ENCODE measurements at places on chromosomes 6 and 20. TPM values are rescaled to one million over a fixed set of nuclear protein-coding genes. Genes with fewer than 3 reads are reported as not detected.

Gene OGFRL1
- 4.2 TPM for total RNA-seq

Gene CD2AP
- 27.3 TPM for total RNA-seq

Gene COL11A2
- 0.61 TPM for total RNA-seq

Gene USP49
- 5.3 TPM for total RNA-seq

Gene NRSN1
- not detected for total RNA-seq

Gene RSPH9
- total RNA-seq: not detected

Gene DPPA5
- not detected for total RNA-seq

Gene PACRG
- total RNA-seq: 0.36 TPM

Gene SRC
- 6.4 TPM for total RNA-seq

- H3K4me3 ChIP-seq: no peak overlapping the region
- H3K27ac ChIP-seq: no peak overlapping the region
- no peaks in the 10 kb centered on the region for H3K4me1 ChIP-seq
These were observed 148.4 kb downstream of the SYCP2 start for GRCh38 chr20:59784791-59785668.

DNA sequence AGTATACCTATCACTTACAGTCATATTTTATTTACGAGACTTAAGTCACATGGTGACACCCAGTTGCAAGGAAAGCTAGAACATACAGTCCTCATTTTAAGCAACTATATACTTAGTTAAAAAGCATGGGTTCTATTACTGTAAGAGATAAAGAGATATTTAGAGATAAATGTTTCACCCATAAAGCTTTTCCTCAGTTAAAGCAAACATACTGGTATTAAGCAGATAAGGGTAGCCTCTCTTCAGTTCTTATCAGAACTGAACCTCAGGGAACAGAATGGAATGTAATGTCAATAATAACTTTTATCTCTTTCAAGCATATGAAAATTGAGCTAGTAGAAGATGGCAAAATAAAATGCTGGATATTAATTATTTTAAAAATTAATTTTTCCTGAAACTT, 9.9 kb upstream of the ASCC3 start:
- H3K4me3 ChIP-seq: no peak overlapping the region
- no peaks in the 10 kb centered on the region for H3K36me3 ChIP-seq
- no peaks in the 10 kb centered on the region for H3K27me3 ChIP-seq
- H3K27ac ChIP-seq: no peak overlapping the region
- no peak for DNase-seq
- no peaks in the 10 kb centered on the region for H3K4me1 ChIP-seq

DNA sequence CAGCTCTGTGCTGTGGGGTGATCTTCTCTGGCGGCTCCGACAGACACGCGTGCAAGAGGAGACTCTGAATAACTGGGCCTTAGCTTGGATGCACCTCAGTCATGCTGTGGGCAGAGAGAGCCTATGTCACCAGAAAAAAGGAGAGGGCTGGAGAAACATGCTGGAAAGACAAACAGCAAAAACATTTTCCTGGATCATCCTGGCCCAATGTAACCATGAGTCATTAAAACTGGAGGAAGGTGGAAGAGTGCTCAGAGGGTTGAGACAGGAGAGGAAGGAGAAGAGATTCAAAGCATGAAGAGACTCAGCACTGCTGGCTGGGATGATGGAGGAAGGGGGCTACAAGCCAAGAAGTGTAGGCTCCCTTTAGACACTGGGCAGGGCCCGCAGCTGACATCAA, 292.0 kb downstream of the CDH26 start:
- H3K27ac ChIP-seq: no peak overlapping the region
- no peak for DNase-seq
- no peaks in the 10 kb centered on the region for H3K4me1 ChIP-seq

DNA sequence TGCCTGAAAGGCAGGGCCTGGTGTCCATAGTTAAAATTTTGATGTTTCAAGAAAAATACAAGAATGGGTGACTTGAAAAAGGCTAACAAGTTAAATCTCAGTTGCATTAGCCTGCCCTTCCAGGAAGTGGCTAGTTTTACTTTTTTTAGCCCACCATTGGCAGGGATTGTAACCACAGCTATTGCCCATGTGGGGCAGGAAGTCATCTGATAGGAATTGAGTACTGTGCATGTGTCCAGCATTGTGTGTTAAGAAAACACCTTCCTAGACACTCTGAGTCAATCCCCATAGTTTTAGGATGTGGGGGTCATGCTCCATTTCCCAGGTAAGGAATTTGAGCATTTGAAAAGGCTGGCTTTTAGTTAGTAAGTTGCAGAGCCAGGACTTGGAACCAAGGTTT, 26.9 kb downstream of the LYRM2 start:
- H3K4me1 ChIP-seq: peaks cover 15% of the 10 kb centered on the region
- DNase-seq: no peak
- no peaks in the 10 kb centered on the region for H3K36me3 ChIP-seq

GRCh38 chr20:52168116-52168515, 23.5 kb downstream of the ZFP64 start:
- no peak overlapping the region for H3K27ac ChIP-seq
- peaks cover 8% of the 10 kb centered on the region for H3K4me1 ChIP-seq
- H3K27me3 ChIP-seq: no peaks in the 10 kb centered on the region
- no peak overlapping the region for H3K4me3 ChIP-seq

DNA sequence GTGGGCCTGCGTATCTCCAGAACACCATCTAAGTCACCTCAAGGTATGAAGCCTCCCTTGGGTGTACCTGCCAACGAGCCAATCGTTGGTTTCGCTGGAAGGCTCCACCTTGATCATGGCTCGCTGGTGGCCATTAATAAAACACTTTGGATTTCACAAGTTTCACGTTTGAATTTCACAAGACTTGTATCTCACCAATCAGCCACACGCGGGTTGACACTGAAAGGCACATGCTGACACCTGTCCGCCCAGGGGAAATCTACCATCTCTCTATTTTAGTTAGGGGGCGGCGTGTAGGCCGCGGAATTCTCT, 586 bp upstream of the HMGA1 start:
- H3K4me3 ChIP-seq: peak overlapping the region; percentile 86
- peaks cover 40% of the 10 kb centered on the region for H3K4me1 ChIP-seq
- H3K27ac ChIP-seq: peak overlapping the region; percentile 92

Data from activated T-helper 1 cell treated with anti-CD3 and anti-CD28 coated beads, Interleukin-12 subunit alpha, Interleukin-12 subunit beta, Interleukin-2, Interleukin-4 antibody, amounts not matched to agents 30 ng/mL and 10 ng/mL and 1 ng/mL, durations not matched to agents 14 hours and 24 hours and 36 hours (primary cell).